Left renal cortex interstitium (tissue), 4 donors: ENCODE measurements at places on chromosomes 5 and 9.

- no peak for DNase-seq
These were observed 19.6 kb downstream of the FAT2 start for GRCh38 chr5:151571270-151572173.

DNA sequence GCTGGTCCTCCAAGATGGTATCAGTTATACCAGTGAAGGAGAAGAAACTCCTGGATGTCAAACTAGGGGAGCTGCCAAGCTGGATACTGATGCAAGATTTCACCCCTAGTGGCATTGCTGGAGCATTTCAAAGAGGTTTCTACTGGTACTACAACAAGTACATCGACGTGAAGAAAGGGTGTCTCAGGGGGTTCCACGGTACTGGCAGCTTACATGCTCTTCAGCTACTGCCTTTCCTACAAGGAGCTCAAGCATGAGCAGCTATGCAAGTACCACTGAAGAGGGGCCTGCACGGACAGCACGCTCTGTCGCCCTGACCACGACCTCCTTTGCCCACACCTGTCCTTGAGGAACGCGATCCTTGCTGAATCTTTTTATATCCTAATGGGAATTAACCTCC lies 19.5 kb downstream of the ACTL7B start:
- DNase-seq, result no peak

DNA sequence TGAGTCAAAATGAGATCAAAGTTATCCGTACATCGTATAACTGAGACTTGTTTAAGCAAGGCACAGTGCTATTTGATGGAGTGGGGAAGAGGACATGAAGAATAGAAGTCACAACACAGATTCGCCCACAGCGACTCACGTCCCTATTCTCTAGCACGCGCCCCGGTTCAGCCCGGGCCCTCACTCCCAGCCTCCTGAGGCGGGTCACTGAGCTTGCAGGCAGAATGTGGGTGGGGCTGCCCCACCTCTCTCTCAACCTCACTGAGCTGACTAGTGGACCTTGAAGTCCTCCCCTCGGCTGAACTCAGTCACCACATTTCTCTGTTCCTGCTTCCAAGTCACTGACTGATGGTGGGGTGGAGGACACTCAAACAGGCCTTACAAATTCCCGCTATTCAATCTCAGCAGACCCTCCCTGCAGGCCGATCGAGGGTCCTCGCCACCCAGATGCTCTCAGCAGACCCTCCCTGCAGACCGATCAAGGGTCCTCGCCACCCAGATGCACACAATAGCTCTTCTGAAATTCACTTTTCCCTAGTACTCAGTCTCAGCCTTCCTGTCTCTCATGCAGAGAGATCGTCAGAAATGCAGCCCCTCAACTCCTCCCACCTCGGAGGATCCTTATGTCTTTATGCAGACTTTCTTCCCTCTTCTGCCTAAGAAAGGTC lies 12.9 kb downstream of the GLDC start:
- no peak for DNase-seq

DNA sequence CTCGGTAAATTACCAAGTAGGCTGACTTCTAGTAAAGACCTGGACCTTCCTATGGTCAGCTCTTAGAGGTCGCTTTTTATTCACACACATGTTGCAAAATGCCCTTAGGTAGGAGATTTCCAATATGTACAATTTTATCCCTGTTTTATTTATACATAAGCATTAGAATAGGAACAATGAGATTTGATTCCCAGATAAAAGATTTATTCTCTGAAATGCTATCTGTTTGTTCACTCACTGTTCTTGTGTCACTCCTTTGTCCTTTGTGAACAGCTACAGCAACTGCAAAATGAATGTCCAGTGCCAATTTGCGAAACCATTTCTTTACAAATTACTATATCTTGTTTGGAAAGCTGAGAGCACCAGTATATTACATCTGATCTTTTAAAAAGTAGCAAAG lies 991.5 kb upstream of the TYRP1 start:
- no peak for DNase-seq

DNA sequence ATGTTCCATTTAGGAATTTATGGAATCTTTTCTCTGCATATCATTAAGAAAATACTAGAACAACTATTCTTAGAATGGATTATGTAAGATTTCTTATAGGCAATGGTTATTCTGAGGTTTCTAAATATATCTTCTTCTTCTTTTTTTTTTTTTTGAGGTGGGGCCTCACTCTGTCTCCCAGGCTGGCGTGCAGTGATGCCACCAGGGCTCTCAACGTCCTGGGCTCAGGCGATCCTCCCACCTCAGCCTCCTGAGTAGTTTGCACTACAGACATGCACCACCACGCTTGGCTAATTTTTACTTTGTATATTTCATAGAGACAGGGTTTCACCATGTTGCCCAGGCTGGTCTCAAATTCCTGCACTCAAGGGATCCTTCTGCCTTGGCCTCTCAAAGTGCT lies 137.2 kb downstream of the SREK1 start:
- DNase-seq, result no peak

GRCh38 chr5:133905424-133905823 lies 63.0 kb downstream of the C5orf15 start:
- no peak for DNase-seq

DNA sequence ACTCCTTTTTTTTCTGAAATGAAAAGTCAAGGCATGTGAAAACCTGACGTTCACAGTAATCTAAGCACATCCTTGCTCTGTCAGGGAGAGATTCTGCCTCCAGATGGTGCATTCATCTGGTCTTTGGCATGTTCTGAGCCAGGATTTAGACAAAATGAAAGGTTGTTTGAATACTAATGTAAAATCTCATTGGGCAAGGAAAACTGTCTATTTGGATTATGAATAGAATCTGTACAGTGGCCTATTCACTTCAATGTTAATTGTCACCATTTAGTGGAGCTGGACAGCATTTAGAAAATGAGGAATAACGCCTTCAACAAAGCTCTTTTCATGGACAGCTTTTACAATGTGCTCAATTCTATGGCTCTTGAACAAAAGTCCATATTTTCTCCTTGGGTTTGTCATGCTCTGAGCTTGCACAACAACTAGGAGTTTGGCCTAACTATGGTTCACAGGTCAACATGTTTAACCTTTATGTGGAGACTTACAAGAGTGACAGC lies 28.9 kb downstream of the ARHGEF28 start:
- DNase-seq, result no peak

GRCh38 chr9:98391406-98391805 lies 136.0 kb upstream of the TBC1D2 start:
- DNase-seq, result no peak

DNA sequence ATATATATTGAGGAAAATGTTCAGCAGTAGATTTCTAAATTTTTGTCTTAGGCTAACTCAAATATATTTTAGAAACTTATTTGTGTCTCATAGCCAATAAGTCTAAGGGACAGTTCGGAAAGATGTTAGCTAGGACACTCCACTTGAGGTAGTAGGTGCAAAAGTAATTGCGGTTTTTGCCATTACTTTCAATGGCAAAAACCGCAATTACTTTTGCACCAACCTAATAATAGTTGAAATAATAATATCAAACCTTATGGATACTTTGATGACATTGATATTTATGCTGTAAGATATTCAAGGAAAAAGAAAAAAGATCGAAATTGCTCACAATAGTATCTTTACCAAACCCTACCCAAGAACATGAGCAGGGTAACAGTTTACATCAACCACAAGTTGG lies 555.5 kb upstream of the ST8SIA4 start:
- DNase-seq, result no peak

DNA sequence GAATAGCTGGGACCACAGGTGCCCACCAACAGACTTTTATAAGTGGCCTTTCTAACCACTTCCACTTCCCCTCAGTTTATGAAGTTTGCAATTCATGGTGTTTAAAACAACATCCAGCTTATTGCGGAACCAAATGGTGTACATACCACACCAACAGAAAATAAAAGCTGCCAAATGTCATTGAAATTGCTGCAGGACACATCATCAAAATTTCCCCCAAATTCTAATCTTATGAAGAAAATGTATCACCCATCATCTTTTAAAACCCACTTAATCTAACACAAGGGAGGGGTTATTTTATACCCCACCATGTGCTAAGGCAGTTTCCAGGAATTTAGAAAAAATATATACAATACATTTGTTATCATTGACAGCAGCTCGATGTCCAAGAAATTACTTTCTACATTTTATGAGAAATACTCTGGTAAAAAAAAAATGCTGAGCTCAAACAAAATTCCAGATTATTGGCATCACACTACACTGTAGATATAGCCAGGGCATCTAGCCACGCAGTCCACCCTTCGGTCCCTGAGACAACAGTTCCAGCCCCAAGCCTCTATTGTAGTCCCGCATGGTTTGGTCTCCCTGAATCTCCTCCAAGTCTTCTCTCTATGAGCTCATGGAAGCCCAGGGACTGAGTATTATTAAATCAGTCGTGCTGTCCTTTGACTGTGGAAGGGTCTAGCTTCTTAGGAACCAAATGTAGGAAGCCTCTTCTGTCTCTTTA lies 372.8 kb upstream of the SLC30A5 start:
- DNase-seq, result no peak

DNA sequence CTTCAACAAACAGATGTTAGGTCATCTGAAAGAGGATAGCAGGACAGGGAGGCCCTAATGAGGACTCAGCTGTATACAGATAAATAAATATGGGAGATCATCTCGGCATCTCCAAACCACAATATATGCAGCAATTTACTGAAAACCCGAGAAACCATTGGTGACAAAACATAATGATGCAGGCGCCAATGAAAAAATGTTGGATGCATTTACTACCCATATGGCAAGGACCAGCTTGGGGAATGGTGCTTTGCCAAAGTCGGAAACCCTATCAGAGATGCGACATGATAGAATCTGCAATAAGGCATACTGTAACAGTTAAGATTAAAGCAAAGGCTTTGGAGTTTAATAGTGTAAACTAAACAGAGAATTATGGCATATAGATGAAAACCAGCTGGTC lies 92.0 kb downstream of the SNCAIP start:
- no peak for DNase-seq

- no peak for DNase-seq
These were observed 33.0 kb downstream of the SSBP2 start for GRCh38 chr5:81717860-81718259.

DNA sequence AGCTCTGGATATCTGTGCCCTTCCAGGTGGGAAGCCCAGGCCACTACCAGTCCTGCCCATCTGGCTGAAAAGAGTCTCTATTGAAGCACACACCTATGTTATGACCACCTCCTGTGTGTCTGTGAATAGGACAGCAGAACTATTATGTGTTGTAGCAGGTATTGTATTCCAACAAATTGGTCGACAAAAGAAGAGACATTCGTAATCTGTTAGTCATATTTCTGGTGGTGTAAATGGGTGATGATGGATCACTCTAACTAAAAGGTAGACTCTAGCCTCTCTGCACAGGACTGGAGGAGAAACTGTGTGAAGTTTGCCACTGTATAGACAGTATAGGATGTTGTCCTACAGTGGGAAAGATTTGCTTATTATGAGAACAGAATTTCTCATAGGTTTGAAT lies 416.1 kb downstream of the TMEM38B start:
- DNase-seq, result no peak

DNA sequence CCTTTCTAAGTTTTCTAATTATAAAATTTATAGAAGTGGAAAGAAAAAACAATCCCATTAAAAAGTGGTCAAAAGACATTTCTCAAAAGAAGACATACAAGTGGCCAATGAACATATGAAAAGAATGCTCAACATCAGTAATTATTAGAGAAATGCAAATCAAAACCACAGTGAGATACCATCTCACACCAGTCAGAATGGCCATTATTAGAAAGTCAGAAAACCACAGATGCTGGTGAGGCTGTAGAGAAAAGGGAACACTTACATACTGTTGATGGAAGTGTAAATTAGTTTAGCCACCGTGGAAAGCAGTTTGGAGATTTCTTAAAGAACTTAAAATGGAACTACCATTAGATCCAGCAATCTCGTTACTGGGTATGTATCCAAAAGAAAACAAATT lies 23.7 kb upstream of the PLPP1 start:
- DNase-seq, result no peak

DNA sequence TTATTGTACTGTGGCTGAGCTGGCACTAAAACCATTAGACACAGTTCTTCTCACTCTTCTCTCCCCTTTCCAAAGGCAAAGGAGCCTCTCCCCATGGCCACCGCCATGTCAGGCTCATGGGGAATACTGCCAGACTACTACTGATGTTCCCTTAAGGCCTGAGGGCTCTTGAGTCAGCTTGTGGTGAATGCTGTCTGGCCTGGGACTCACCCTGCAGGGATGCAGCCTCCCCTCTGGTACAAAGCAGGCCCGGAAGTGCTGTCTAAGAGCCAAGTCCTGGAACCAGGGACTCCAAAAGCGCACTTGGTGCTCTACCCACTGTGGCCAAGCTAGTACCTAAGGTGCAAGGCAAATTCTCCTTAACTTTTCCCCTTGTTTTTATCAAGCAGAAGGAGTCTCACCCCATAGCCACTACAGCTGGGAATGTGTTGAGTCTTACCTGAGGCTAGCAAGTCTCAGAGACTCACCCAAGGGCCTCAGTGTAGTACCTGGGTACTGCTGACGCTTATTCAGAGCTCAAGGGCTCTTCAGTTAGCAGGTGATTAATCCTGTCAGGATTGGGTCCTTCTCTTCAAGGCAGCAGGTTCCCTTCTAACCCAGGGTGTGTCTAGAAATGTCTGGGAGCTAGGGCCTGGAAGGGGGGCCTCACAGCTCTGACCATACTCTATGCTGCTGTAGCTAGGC lies 33.2 kb upstream of the C5orf46 start:
- no peak for DNase-seq

GRCh38 chr9:19913151-19913550 lies 124.3 kb upstream of the SLC24A2 start:
- DNase-seq, result no peak

- DNase-seq, result no peak
These were observed 55.9 kb upstream of the PHF2 start for GRCh38 chr9:93520523-93520922.

DNA sequence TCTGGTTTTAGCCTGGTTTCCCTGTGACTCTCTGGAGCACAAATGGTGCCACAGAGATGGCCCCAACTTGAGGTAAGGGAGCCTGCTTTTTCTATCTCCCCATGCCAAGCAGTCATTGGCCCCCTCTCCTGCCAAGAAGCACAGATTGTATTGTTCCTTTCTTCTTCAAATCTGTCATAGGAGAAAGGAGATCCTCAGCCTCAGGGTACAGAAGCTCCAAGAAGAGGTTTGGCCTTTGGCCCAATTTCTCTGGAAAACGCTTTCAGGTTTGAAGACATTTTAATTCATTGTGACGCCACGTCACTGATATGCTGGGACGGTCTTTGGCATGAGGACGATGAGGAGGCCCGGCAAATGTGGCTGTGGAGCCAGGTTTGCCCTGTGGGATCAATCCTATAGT lies 29.2 kb upstream of the PANK3 start:
- no peak for DNase-seq

DNA sequence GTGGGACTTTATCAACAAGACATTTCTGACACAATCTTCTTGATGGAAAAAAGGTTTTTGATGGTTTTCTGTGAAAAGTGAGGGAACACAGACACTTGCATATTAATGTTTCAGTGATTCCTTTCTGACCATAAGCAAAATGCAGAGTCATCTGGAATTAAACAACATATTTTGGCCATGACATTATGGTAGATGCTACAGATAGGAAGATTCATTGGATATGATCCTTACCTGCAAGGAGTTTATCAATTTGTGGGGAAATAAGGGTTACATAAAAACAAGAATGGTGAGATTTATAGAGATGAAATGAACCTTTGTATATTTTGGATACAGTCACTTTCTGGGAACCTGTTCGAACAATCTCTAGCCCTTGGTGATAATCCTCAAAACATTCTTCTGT lies 155.3 kb upstream of the GNA14 start:
- no peak for DNase-seq

GRCh38 chr5:140181002-140181483 lies 6.1 kb downstream of the CYSTM1 start:
- DNase-seq, result no peak
